ENCODE measurements at places on chromosomes 4 and X. TPM values are rescaled to one million over a fixed set of nuclear protein-coding genes. Genes with fewer than 3 reads are reported as not detected.

The MAGEB17 gene
- total RNA-seq = not detected

The PRDM8 gene
- 4.0 TPM for total RNA-seq

The MAOA gene
- total RNA-seq = 134 TPM

GRCh38 chr4:128558896-128559679 lies 250.4 kb upstream of the JADE1 start:
- H3K4me1 ChIP-seq = peaks cover 17% of the 10 kb centered on the region
- no peak overlapping the region for H3K4me3 ChIP-seq
- H3K36me3 ChIP-seq = no peaks in the 10 kb centered on the region
- H3K27ac ChIP-seq = peak overlapping the region; percentile 71

DNA sequence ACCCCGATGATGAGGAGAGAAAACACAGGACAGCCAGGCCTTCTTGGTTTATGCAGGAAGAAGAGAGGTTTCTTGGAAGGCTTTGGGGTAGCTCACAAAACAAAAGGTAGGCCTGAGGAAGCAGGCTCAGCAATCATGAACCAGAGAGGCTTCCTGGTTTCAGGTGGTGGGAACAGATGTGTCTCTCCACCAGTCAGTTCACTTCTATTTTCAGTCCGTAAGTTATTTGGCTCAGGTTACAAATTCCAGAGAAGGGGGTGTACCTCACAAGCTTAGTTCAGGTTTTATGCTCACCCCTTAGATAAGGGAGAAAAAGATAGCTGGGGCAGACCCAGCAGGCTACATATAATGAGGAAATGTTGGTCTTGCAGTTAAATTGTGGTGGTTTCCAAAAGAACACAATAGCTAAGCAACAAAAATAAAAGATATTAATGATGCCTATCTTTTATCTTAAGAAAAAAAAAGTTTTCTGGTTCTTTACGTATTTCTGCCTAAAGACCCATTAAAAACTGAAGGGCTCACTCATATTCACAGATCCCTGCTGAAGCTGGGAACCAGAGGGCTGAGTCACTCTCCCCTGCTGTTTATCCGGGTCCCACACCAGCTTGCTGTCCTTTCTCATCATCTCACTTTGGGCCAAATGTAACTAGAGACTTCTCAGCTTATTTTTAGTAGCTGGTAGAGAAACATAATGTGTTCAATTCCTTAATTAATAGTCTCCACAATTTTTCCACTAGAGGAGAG lies 177.0 kb downstream of the CAMK2D start:
- DNase-seq = peak; percentile 44
- H3K4me1 ChIP-seq = peaks cover 45% of the 10 kb centered on the region
- no peak overlapping the region for H3K4me3 ChIP-seq
- no peaks in the 10 kb centered on the region for H3K27me3 ChIP-seq

DNA sequence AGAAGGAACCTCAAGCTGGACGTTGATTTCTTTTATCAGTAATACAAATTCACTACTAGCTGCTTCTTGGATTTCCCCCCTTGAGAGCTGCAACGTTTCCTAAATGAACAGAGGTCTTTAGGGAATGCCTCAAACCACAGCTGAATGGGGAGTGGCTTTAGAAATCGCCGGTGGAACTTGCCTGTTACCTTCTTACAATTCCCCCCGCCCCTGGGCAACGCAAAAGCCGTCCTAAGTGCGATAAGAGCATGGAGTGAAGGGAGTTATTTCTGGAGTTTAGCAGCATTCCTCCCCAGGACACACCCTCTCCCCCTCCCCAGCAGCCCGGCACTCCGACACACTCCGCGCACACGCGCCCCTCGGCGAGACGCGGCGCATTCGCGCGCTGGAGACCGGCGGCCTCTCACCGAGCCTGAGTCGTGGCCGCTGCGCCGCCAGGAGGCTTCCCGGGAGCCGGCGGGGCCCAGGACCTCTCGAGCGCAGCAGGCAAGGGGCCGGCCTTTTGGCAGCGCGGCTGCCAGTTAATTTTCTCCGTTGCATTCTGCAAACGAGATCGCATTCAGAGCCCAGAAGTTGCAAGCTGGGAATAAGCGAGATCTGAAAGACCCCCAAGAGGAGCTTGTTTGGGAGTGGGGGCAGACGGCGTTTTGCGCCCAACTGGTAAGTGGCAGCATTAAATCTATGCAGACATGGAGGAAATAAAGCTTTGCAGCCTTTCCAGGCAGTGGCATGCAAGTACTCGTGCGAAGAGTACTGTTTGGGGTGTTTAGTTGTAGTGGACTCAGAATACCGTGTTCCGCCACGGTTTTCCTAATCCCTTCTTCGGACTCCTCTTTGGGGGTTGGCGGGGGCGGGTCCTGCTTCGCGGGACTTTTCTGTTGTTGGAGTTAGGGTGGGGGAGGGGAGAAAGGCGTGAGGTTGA lies 134.7 kb downstream of the PALLD start:
- peak; percentile 69 for DNase-seq
- H3K4me1 ChIP-seq = peaks cover 23% of the 10 kb centered on the region
- no peaks in the 10 kb centered on the region for H3K36me3 ChIP-seq
- H3K27me3 ChIP-seq = no peaks in the 10 kb centered on the region
- peak overlapping the region; percentile 59 for H3K4me3 ChIP-seq

DNA sequence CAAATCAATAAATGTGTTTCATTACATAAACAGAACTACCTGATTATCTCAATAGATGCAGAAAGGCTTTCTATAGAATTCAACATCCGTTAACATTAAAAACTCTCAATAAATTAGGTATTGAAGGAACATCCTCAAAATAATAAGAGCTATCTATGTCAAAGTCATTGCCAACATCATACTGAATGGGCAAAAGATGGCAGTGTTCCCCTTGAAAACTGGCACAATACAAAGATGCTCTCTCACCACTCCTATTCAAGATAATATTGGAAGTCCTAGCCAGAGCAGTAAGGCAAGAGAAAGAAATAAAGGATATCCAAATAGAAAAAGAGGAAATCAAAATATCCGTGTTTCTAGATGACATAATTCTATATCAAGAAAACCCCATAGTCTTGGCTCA lies 466.4 kb downstream of the MAGEE1 start:
- DNase-seq = no peak
- no peak overlapping the region for H3K4me3 ChIP-seq
- no peaks in the 10 kb centered on the region for H3K27me3 ChIP-seq
- no peaks in the 10 kb centered on the region for H3K36me3 ChIP-seq
- H3K4me1 ChIP-seq = no peaks in the 10 kb centered on the region

GRCh38 chrX:103309860-103310554 lies 783 bp downstream of the BEX2 start:
- peak overlapping the region; percentile 33 for H3K27ac ChIP-seq
- DNase-seq = no peak
- peaks cover 12% of the 10 kb centered on the region for H3K27me3 ChIP-seq
- peak overlapping the region; percentile 50 for H3K4me3 ChIP-seq
- no peaks in the 10 kb centered on the region for H3K36me3 ChIP-seq

GRCh38 chr4:87011340-87012034 lies 76.7 kb downstream of the AFF1 start:
- H3K4me3 ChIP-seq = no peak overlapping the region
- no peak overlapping the region for H3K27ac ChIP-seq
- no peaks in the 10 kb centered on the region for H3K27me3 ChIP-seq
- H3K4me1 ChIP-seq = peaks cover 87% of the 10 kb centered on the region
- no peak for DNase-seq

DNA sequence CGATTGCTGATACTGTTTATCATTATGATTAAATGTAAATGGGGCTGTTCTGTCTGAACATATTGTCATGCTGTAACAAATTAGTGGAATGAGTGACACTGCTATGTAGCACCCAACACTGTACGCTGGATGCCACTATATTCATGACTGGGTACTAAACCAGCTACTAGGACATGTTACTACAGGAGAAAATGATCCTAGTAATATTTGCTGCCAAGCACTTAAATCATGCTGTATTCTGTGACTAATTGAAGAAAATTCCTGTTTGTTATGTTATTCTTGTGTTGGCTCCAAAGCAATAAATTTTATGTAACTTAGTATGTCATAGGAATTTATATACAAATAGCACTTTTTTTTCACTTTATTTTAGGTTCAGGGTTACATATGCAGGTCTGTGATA lies 804.2 kb downstream of the CENPC start:
- no peak for DNase-seq
- H3K4me3 ChIP-seq = no peak overlapping the region
- no peaks in the 10 kb centered on the region for H3K4me1 ChIP-seq
- H3K27me3 ChIP-seq = no peaks in the 10 kb centered on the region
- no peaks in the 10 kb centered on the region for H3K36me3 ChIP-seq

DNA sequence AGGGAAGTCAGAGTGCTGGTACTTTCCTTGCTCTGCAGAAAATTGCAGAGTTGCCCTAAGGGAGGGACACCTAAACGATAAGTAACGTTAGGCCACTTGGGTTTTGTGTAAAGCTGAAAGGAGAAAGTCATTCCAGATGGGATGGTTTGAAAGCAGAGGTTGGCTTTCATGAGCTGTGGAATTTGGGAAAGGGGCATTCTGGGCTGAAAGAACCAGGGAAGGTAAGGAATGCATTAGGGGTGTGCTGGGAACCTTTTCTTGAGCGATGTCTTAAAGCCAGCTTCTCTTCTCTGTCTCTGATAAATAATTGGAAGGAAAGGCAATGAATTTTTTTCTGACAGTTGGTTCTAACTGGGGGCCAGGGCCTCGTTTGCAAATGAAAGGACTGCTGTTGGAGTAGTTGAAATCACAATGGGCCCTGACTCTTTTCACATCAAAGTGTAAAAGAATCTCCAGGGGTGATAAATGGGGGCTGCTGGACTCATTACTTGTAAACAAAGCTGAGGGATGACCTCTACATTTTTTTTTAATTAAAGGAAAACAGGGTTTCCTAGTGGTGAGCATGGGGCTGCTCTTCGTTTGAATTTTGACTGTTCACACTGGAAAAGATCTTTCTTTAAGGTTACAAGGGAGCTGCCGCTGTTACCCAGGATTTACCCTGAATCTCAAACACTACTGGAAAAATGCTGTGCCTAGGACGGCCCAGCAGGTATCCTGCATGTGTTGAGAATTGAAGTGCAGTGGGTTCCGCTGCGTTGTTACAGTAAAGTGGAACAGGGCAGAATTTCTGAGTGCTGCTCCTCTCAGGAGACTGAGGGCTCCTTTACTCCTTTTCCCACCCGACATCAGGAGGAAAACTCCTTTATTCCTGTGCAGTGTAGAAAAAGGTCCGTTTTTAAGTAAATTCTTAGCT lies 25.0 kb downstream of the AFF1 start:
- H3K4me1 ChIP-seq = peaks cover 28% of the 10 kb centered on the region
- no peaks in the 10 kb centered on the region for H3K27me3 ChIP-seq
- no peaks in the 10 kb centered on the region for H3K36me3 ChIP-seq
- no peak overlapping the region for H3K4me3 ChIP-seq
- H3K27ac ChIP-seq = peak overlapping the region; percentile 72

- no peak for DNase-seq
- H3K4me1 ChIP-seq = no peaks in the 10 kb centered on the region
- H3K4me3 ChIP-seq = no peak overlapping the region
- H3K36me3 ChIP-seq = no peaks in the 10 kb centered on the region
Measured at GRCh38 chr4:52560844-52561280, 98.2 kb downstream of the USP46 start.

DNA sequence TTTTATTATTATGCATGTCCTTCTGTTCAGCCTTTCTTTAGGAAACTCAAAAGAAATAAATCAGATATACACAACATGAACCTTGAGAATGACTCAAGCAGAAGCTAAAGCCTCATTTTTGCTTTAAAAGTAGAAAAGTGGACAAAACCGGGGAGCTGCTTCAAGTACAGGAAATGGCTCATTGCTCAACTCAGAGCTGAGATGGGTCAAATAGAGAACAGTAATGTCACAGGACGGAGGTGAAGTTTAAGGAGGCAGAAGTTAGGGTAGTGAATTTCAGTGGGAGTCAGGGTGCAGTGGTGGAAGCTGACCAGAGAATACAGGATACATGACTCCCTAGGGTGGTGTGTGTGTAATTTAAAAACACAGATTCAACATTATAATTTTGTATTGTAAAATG lies 22.2 kb downstream of the PHKA2 start:
- H3K4me3 ChIP-seq = no peak overlapping the region
- no peaks in the 10 kb centered on the region for H3K4me1 ChIP-seq
- no peak for DNase-seq
- no peak overlapping the region for H3K27ac ChIP-seq
